ENCODE measurements at places on chromosomes 3 and 15.

- no peak for DNase-seq
These were observed 22.1 kb upstream of the PRR23E start for GRCh38 chr3:127170814-127171213.

- no peak for DNase-seq
These were observed 613.4 kb downstream of the MCTP2 start for GRCh38 chr15:94844538-94845389.

DNA sequence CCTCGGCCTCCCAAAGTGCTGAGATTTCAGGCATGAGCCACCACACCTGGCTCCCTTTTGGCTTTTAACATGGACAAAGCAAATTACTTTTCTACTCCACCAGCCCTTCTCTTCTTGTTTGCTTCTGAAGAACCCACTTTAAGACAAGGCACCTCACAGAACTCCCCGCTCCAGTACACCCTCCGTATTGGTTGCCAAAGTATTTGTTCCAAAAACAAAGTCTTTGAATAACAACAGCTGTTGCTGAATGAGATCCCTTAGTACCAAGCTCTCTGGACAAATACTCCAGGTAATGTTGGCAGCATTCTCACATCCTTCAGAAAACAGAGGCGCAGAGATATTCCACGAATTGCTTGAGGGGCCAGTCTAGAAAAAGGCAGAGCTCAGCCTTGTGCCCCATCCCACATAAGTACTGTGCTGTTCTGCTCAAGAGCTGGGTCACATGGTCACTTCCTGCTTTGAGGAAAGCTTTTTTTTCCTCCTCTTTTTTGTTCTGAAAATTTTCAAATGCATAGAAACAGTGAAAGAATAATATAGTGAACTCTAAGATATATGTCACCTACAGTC is 7.3 kb upstream of the CHCHD6 start:
- no peak for DNase-seq

- peak; percentile 8 for DNase-seq
These were observed 51.6 kb upstream of the THUMPD3 start for GRCh38 chr3:9311228-9311627.

DNA sequence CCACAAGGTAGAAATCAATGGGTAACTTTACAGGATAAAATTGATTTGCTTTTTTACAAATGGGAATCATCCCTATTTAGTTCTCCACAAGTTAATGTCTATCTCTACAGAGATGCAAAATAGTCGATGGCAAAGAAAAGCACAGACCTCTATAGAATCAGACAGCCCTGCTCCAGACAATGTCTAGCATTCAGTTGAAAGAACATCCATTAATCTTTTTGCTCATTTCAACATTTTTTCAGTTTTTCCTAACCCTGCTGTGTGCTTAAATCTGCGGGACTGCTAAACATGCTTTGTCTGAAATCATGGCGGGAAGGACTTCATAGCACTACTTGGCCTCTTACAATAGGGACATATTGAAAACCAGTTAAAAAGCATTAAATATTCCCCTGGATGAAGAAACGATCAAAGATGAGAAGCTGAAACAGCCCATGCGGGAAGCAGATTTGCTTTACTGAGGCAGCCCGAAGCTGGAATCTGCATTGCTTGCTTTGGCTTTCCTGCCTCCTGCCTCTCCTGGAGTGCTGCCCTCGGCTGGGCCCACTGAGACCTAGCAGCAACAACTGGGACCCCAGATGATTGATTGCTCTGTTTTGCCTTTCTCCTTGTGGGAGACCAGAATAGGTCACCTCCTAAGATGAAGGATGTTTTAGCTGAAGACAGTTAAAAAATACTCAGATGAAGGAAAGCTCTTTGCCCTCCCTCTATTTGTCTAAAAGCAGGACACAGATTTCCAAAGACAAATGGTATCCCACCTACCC is 38.5 kb upstream of the RASGRP1 start:
- no peak for DNase-seq

GRCh38 chr15:50168783-50169411 is 13.1 kb upstream of the SLC27A2 start:
- DNase-seq: no peak

DNA sequence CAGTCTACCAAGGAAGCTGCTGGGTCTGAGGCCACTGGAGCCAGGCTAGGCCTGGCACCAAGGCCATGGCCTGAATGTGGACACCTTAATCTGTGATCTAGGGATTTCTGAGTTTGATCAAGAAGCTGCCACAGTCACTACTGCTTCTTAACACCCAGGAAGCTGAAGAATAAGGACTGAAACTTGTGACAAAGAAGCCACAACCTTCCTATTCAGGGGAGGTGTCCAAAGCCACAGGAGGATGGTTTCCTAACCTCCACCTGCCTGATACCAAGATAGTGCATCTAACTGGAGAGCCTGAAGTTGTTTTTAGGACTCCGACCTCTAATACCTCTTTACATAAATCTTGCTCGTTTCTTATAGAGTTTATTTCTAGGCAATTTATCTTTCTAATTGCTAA is 5.5 kb upstream of the ANO10 start:
- no peak for DNase-seq

DNA sequence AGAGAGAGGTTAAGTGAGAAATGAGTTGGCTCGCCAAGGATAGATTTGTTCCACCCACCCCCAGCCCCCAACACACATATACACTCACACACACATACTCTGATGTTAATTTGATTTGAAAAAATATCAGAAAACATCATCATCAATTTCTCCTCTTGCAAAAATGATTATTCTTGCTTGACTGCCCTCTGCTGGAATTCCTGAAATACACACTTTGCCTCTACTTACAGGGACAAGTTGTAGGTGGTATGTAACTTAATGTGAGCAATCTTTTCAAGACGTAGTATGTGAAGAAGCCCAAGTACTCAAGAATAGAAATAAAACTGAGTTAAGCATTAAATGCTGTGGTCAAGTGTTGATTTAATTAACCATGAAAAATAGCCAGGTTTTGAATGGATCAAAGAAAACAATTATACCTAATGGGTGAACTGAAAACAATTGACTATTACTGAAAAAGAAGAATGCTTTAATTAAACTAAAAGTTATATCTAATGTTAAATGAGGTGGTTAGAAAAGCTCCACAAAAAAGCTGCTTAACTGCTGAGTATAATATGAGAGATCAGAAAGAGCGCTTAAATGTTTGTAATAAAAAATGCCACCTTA is 46.6 kb upstream of the MDFIC2 start:
- peak; percentile 35 for DNase-seq

DNA sequence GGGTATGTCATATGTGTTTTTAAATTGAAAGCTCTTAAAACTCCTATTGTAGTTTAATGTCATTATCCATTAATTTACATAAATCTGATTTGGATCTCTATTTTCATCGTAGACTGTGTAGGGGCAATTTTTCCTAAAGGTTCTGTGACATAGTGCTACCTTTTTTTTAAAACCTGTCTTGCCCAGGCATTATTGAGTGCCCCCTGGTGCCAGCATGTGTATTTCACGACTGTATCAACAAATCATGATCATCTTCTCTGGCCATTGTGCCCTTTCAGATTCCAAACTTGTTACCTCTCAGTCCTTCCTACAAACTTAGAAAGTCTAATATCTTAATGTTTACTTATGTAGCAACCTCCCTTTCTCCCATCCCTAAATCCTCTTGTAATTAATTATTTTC is 97.2 kb upstream of the FLNB start:
- DNase-seq: peak; percentile 21

DNA sequence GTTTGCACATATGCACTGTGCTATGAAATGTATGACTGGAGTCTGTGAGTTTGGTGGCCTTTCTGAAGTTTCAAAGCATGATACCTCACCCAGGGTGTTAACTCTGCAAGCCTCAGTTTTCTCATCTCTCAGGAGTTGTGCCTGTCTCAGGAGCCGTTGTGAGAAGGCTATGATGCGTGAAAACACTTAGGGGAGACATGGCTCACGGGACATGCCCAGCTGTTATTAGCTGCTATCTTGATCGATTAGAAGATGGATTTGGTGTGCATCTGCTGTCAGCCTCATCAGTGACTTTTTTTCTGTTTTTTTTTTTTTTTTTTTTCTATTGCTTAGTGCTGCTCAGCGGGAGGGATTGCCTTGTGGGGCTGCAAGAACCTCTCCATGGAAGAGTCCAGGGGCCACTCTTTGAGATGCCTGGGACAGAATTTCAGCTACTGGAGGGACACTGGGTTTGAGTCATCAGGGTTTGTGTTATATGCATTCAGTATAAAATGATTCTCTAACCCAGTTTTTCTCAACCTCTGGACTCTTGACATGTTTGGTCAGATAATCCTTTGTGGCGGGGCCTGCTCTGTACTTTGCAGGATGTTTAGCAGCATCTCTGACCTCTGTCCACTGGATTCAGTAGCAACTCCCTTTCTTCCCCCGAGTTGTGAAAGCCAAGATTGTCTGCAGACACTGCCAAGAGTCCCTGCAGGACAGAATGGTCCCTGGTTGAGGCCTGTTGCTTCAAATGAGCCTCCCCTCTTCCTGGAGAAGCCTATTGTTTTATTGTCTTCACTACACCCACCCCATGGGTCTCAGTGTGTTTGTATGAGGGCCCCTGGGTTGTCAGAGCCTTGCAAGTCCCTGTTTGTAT is 181.4 kb downstream of the CACNA2D3 start:
- DNase-seq: no peak

- DNase-seq: no peak
These were observed 216.1 kb downstream of the ATP8B4 start for GRCh38 chr15:49902685-49903501.

DNA sequence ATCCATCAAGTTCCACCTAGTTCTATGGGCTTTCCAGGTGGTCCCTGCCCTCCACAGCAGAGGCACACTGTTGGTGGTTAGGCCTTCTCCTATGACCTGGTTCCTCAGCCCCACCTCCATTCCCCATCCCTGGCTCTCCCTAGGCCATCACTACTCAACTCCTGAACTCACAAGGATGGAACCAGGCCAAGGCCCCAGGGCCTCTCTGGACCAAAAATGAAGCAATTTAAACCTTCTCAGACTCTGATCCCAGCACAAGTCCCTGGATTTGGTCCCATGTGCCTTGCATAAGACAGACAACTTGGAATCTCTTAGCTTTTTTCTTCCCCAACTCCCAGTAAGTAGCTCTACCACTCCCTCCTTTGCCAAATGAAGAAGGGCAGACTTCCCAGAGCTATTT is 14.4 kb upstream of the ACAN start:
- DNase-seq: no peak

- DNase-seq: no peak
These were observed 34.6 kb upstream of the EPHA6 start for GRCh38 chr3:96779810-96780209.

DNA sequence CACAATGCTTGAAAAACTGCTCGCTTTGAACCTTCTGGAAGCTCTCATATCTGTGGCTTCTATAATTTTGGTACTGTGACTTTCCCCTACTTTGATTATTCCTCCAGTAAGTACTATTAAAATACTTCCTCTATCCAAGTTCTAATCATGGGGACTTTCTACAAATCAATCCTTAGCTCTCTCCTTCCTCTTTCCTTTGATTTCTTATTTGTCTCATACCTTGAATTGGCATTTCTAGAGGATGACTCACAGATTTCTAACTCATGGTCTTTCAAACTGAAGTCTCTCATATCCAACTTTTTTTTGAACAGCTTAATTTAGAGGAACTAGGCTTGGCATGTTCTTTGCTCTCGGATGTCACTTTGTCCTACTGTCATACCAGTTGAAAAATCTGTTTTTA is 241.8 kb downstream of the TBC1D5 start:
- no peak for DNase-seq

DNA sequence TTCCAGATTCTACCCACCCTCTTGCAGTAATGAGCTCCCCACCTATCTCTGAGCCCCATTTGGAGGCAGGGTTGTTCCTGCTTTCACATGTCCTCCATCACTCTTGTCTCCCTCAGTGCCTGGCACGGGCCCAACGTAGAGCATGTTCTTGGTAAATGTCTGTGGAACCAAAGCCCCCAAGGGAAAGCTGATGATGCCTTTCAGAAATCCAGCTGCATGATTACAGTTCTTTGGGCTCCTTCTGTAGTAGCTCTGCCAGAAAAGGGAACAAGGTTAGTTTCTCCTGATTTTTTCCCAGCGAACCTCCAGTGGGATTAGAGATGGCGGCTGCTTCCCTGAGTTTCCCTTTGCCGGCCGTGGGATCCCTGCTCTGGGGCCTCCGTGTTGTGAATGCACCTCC is 39.3 kb downstream of the CGNL1 start:
- DNase-seq: no peak

DNA sequence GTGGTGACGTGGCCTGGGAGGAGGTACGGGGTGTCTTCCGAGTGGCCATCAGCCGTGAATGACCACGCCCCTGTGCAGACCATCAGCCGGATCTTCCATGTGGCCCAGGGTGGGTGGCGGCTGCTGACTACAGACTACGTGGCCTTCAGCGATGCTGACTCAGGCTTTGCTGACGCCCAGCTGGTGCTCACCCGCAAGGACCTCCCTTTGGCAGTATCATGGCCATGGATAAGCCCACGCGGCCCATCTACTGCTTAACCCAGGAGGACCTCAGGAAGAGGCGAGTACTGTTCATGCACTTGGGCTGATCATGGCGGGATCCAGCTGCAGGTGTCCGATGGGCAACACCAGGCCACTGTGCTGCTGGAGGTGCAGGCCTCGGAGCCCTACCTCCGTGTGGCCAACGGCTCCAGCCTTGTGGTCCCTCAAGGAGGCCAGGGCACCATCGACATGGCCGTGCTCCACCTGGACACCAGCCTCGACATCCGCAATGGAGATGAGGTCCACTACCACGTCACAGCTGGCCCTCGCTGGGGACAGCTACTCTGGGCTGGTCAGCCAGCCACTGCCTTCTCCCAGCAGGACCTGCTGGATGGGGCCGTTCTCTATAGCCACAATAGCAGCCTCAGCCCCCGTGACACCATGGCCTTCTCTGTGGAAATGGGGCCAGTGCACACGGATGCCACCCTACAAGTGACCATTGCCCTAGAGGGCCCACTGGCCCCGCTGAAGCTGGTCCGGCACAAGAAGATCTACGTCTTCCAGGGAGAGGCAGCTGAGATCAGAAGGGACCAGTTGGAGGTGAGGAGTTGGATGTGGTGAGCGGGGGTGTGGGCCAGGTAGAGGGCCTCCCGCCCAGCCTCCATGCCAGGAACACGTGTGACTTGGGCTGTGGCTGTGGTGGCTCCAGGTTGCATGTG is 178.4 kb downstream of the TBC1D2B start:
- DNase-seq: no peak

DNA sequence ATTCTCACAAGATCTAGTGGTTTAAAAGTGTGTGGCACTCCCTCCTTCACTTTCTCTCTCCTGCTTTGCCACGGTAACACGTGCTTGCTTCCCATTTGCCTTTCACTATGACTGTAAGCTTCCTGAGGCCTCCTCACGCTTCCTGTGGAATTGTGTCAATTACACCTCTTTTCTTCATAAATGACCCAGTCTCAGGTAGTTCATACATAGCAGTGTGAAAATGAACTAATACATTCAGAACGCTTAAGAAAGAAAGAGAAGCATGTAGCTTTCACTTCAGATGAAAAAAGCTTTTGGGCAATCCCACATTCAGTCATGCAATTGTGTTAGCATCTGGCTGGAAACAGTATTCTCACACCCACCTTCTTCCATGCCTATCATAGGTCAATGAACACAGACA is 24.4 kb downstream of the P3H2 start:
- no peak for DNase-seq

- DNase-seq: no peak
These were observed 76.0 kb upstream of the NECTIN3 start for GRCh38 chr3:110995461-110996231.
